ENCODE measurements at places on chromosomes 1 and 21.

DNA sequence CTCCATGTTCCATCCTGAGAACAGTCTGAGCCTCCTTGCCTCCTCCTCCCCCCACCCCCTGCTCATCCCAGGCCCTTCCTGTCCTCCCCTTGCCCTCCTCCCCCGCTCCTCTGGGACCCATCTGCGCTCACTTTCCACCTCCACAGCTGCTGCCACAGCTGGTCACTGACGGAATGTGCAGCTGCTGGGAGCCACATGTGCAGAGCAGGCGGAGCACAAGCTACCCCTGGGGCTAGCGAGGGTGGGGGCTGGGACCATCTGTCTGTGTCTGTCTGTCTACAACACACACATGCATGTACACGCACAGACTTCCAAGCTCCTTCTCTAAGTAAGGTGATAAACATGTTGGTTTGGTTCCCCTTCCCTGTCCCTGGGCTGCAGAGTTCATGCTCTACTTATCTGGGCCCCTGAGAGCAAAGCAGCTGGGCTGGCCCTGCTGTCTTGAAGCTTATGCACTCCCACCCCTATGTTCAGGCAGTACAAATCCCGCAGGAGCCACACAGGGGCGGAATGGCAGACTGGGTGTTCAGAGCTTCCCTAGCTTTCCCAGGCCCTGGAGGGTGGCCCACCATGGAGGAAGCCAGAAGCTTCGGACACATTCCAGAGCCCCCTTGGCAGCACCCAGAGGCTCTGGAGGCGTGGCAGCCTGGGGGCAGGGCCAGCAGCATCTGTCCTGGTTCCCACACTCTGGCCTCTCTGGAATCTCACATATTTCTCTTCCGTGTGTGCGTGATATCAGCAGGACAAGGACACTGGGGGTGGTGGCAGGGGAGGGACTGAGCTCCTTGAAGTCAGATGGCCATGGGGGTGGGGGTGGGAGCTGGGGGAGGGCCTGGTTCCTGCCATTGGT, 7.0 kb upstream of the HEYL start:
- DNase-seq, result no peak

- no peak for DNase-seq
Measured at GRCh38 chr1:64514197-64514765, 44.4 kb downstream of the CACHD1 start.

DNA sequence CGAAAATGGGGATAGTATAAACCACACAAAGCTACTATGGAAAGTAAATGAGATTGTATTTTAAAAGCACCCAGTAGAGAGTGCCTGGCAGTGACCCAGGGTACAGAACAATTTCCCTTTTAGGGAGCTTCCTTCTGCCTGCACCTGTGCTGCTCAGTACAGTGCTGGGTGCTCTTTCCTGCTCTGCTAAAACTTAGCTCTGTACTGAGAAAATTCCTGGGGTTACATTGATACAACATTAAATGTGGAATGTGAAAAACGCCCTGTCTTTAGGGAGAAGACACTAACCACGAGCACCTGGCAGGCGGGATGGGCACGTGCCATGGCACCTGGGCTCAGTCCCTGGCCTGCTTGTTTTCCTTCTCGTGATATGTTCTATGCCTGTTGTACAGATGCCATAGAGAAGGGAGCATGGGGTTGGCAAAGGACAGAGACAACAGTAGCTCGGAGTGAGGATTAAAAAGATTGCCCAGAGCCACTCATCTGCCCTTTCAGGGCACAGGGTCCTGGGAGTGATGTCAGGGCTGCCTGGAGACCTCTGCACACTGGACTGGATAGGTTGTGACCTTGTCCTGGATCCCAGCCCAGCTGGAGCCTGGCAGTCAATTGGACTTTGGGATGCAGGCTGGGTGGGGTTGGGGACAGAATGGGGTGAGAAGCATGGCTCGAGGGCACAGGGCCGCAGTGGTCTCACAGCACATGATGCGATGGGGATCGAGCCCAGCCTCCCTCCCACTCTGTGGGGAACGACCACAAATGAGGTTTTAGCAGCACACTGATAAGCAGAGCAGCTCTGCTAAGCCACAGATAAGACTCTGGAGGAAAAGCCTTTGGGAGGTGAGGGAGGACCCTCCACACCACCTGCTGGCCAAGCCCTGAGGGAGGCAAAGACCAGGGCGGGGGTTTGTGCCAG, 4.2 kb downstream of the SPATA46 start:
- DNase-seq, result no peak

DNA sequence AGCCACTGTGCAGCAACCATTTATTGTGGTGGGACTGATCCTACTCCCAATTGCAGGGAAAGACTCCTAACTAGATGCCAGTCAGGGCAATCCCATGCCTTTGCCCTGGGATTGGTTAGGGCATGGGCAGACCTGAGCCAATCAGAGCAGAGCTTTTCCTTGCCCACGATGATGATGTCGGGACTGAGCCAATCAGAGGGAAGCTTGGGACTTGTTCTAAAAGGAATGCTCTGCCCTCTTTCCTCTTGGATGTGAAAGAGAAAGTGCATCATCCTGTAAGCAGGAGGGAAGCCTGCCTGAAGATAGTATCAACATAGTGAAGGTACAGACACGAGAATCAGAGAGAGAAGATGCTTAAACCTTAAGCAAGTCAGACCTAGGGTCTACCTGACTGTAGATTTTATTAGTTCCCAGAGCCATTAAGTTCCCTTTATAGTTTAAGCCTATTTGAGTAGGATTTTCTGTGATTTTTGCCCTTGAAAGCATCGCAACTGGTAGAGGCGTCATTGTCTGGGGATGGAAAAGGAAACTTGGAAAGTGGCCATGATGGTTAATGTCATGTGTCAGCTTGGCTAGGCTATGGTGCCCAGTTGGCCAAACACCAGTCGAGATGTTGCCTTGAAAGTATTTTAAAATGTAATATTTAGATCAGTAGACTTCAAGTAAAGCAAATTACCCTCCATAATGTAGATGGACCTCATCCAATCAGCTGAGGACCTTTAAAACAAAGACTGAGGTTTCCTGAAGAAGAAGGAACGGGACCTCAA, 19.9 kb downstream of the IRF2BP2 start:
- no peak for DNase-seq

GRCh38 chr1:11634365-11635192, 19.6 kb downstream of the FBXO2 start:
- DNase-seq, result no peak

GRCh38 chr1:39570477-39571177, 6.0 kb downstream of the PABPC4 start:
- DNase-seq, result no peak

DNA sequence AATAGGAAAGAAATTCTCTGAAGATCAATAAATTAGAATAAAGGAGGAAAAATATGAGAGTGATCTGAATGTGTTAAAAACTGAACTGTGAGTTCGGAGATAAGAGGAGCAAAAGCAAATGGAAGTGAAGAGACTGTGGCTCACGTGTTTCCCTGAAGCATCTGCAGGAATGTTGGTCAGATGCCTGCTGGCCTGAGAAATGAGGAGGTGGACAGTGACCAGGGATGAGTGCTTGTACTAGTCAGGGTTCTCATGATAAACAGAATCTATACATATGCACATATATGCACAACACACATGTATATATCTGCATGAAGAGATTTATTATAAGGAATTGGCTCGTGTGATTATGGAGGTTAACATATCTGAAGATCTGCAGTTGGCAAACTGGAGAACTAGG, 103.4 kb upstream of the TIAM1 start:
- no peak for DNase-seq

- no peak for DNase-seq
Measured at GRCh38 chr1:7235871-7236517, 450.7 kb downstream of the CAMTA1 start.

GRCh38 chr1:29237129-29237821, 953 bp downstream of the PTPRU start:
- DNase-seq, result no peak

DNA sequence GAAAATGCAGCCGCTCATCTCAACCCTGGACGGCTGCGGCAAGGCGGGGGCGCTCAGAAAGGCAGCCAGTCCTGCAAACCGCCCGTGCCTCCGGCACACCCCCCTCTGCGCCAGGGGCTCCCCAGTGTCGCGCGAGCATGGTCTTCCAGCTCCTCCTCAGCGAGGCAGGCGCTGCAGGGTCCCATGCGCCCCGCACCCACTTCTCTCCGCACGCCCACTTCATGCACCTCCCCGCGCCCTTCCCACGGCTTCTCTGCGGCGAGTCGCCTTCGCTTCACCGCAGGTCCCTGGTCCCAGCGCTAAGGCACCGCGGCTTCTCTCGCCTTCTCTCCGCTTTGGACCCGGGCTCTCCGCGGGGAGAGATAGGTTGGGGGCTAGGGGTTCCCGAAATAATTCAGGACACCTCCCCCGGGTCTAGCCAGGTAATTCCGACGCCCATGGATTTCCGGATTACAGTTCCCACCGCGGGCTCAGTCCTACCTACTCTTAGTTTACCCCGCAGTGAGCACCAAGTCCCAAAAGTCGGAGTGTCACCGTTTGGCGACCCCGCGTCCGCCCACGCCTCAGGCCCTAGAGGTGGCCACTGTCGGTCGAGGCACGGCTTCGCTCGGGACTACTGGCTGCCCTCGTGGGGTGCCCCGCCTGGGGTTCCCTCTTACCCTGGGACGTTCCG, 67.5 kb downstream of the SYT2 start:
- DNase-seq, result no peak

Measured in esophagus squamous epithelium (tissue), 5 donors.